ENCODE measurements at places on chromosomes 5 and 9. TPM values are rescaled to one million over a fixed set of nuclear protein-coding genes. Genes with fewer than 3 reads are reported as not detected.

PIGO gene
- 18.0 TPM for total RNA-seq

SPATA31E1 gene
- not detected for total RNA-seq

RFESD gene
- 4.3 TPM for total RNA-seq

ATG10 gene
- total RNA-seq: 5.2 TPM

PTPN3 gene
- 4.2 TPM for total RNA-seq

CATSPER3 gene
- 0.32 TPM for total RNA-seq

SOHLH1 gene
- not detected for total RNA-seq

GLRA1 gene
- not detected for total RNA-seq

TENT4A gene
- total RNA-seq: 24.8 TPM

MRPS2 gene
- 36.7 TPM for total RNA-seq

HTR1A gene
- total RNA-seq: not detected

GRCh38 chr5:175288048-175288621 lies 155.8 kb downstream of the DRD1 start:
- no peaks in the 10 kb centered on the region for H3K27me3 ChIP-seq
- H3K4me1 ChIP-seq: no peaks in the 10 kb centered on the region

DNA sequence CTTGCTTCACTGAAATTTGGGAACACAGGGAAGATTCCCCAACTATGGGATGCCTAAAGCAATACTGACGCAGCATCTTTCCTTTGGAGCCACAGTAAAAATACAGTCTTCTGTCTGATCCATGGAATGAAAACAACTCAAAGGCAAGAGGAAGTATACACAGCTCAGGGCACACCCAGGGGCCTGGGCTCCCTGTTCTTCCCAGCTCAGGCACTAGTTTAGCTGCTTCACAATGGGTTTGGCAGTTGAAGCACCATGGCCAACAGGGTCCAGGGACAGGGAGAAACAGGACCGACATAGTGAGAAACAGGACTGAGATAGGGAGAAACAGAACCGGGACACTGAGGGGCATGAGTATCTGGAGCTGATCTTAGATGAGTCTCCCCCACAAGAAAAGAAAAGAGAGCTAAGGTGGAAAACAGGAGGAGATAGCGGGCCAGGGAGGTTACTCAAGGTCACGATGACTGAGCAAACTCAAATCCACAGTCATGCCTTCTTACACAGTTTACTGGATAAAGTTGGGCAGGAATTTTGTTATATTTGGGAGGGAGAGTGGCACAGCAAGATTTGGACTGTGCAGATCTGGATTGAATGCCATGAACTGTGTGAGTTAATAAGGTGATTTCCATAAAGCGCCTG lies 198.8 kb downstream of the SMARCA2 start:
- H3K27ac ChIP-seq: no peak overlapping the region
- no peaks in the 10 kb centered on the region for H3K36me3 ChIP-seq
- no peaks in the 10 kb centered on the region for H3K27me3 ChIP-seq
- no peaks in the 10 kb centered on the region for H3K4me1 ChIP-seq
- H3K4me3 ChIP-seq: no peak overlapping the region

DNA sequence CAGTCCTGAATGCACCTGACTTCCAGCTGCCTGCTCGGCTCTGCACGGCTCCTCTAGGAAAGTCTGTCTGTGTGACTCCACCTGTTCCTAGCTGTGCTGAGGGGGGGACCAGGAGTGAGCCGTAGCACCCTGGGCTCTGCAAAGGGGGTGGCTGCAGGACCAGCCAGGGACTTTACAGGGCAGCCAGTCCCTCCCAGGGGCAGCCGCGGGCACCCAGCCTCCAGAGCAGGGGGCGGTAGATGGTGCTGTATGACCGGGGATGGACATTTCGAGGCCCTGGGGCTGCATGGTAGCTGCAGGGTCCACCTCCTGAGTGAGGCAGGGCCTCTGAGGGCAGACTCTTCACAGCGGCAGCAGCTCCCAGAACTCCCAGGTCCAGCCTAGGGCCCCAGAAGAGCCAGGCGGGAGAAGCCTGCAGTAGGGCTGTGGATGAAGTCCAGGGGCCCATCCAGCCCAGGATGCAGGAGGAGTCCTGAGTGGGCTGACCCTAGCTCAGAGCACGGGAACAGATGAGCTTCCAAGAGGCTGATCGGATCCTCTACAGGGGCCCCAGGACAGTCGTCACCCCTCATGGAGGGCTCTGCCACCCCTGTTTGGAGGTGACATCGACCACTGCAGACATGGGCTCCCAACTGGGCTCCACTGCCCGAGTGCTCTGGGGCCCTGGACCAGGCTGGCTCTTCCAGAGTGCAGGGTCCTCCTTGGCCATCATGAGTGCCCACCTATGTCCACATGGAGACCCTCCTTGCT lies 105.4 kb downstream of the ZNF354C start:
- peak; percentile 37 for DNase-seq
- no peaks in the 10 kb centered on the region for H3K36me3 ChIP-seq
- no peaks in the 10 kb centered on the region for H3K4me1 ChIP-seq
- H3K4me3 ChIP-seq: no peak overlapping the region

GRCh38 chr5:110179321-110179720 lies 489.6 kb downstream of the MAN2A1 start:
- no peaks in the 10 kb centered on the region for H3K4me1 ChIP-seq
- no peaks in the 10 kb centered on the region for H3K36me3 ChIP-seq
- no peaks in the 10 kb centered on the region for H3K27me3 ChIP-seq
- no peak overlapping the region for H3K27ac ChIP-seq

DNA sequence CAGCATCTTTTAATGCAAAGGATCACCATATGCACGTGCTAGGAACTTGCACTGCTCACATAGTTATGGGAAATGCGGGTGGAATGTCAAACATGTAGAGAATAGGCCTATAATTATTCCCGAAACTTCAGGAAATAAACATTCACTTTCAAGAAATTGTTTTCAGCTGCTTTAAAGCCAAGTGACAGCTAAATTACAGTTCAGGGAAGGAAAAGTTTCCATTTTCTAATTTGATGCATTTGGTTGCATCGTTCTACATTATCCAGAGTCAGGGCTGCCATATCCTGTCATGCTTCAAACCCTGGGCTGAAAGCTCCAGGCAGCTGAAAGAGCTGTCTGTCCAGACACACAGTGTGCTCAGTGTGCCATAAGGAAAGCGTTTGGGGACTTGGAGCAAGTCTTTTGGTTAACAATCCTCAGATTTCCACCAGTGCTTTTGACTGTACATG lies 518.1 kb downstream of the CSNK1G3 start:
- H3K4me3 ChIP-seq: no peak overlapping the region
- H3K4me1 ChIP-seq: no peaks in the 10 kb centered on the region
- no peaks in the 10 kb centered on the region for H3K36me3 ChIP-seq
- H3K27me3 ChIP-seq: no peaks in the 10 kb centered on the region

DNA sequence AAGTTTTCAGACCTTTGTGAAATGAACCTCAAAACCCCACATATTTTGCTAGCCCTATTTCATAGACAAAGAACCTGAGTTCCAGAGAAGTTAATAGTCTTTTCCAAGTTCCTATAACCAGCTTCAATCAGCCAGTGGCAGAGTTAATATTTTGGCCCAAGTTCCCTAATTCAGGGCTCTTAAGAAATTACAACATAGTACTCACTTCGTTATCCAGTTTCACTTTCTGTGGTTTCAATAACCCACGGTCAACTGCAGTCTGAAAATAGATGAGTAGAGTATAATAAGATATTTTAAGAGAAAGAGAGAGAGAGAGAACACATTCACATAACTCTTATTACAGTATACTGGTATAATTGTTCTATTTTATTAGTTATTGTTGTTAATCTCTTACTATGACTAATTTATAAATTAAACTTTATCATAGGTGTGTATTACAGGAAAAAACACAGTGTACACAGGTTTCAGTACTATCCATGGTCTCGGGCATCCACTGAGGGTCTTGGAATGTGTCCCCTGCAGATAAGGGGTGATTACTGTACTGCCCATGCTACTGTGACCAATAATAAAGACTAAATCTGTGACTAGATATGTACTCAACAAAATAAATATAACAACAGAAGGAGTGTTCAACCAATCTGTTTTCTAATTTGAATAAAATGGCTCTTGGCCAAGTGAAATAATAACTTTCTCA lies 9.3 kb upstream of the MYOT start:
- no peaks in the 10 kb centered on the region for H3K4me1 ChIP-seq
- H3K4me3 ChIP-seq: no peak overlapping the region
- no peaks in the 10 kb centered on the region for H3K36me3 ChIP-seq
- peak overlapping the region; percentile 48 for H3K27ac ChIP-seq

DNA sequence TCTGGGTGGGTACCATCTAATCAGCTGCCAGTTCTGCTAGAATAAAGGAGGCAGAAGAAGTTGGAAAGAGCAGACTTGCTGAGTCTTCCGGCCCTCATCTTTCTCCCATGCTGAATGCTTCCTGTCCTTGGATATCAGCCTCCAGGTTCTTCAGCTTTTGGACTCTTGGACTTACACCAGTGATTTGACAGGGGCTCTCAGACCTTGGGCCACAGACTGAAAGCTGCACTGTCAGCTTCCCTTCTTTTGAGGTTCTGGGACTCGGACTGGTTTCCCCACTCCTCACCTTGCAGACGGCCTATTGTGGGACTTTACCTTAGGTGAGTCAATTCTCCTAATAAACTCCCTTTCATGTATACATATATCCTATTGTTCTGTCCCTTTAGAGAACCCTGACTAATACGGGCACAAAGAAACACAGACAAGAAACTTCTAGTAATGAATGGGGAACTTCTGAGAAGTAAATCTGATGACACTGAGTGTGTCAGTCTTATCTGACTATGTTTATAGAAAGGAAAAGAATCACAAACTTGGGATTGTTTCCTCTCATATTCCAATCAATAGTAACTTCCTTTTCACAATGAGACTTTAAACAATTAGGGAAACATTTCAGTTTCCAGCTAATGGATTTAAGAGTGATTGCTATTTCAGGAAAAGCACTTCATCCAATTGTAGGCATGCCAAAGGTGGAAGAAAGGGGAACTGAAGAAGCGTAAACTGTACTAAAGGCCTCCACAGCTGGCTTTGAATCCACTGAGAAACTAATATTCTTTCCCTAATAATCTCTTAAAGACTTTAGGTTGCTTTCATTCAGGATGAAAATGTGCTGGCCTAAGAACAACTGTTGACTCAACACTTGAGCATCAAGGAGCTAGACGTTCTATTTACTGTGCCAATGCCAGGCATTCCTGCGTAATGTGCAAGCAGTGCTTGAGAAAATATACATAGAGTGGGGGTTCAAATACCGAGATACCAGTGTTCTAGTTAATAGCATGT lies 127.9 kb upstream of the PTGER4 start:
- DNase-seq: no peak
- no peaks in the 10 kb centered on the region for H3K36me3 ChIP-seq
- H3K27me3 ChIP-seq: no peaks in the 10 kb centered on the region

GRCh38 chr5:42842921-42843641 lies 31.4 kb upstream of the SELENOP start:
- H3K27ac ChIP-seq: peak overlapping the region; percentile 33
- no peaks in the 10 kb centered on the region for H3K27me3 ChIP-seq
- no peak overlapping the region for H3K4me3 ChIP-seq
- no peak for DNase-seq
- H3K4me1 ChIP-seq: peaks cover 8% of the 10 kb centered on the region

DNA sequence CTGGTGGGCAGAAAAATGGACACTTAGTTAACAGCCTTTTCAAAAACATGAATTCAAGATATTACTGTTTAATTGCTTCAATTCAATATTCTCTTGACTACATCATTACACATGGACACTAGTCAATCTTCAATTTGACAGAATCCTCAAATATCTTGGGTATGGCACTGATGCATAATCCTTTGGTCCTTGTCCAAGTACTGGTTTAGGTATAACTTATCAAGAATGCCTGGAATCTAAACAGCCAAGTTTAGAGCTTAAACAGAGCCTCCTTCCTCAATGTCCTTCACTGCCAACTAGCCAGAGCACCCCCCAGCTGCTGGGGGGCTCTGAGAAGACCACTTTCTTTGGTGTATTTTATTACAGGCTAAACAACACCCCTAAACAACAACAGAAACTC lies 61.6 kb upstream of the ERCC6L2 start:
- DNase-seq: no peak
- H3K4me3 ChIP-seq: no peak overlapping the region
- H3K36me3 ChIP-seq: no peaks in the 10 kb centered on the region
- H3K4me1 ChIP-seq: no peaks in the 10 kb centered on the region
- H3K27ac ChIP-seq: no peak overlapping the region
- no peaks in the 10 kb centered on the region for H3K27me3 ChIP-seq

GRCh38 chr5:146205499-146206202 lies 2.2 kb downstream of the RBM27 start:
- no peaks in the 10 kb centered on the region for H3K27me3 ChIP-seq
- DNase-seq: no peak
- no peak overlapping the region for H3K27ac ChIP-seq
- H3K4me1 ChIP-seq: peaks cover 4% of the 10 kb centered on the region
- H3K4me3 ChIP-seq: no peak overlapping the region

GRCh38 chr9:70428781-70429180 lies 14.3 kb upstream of the KLF9 start:
- no peaks in the 10 kb centered on the region for H3K4me1 ChIP-seq
- no peak for DNase-seq
- no peak overlapping the region for H3K4me3 ChIP-seq
- no peaks in the 10 kb centered on the region for H3K36me3 ChIP-seq
- H3K27me3 ChIP-seq: no peaks in the 10 kb centered on the region

GRCh38 chr5:54224103-54224826 lies 86.1 kb downstream of the ARL15 start:
- no peak overlapping the region for H3K27ac ChIP-seq
- H3K36me3 ChIP-seq: no peaks in the 10 kb centered on the region
- H3K27me3 ChIP-seq: no peaks in the 10 kb centered on the region
- DNase-seq: no peak
- no peaks in the 10 kb centered on the region for H3K4me1 ChIP-seq

DNA sequence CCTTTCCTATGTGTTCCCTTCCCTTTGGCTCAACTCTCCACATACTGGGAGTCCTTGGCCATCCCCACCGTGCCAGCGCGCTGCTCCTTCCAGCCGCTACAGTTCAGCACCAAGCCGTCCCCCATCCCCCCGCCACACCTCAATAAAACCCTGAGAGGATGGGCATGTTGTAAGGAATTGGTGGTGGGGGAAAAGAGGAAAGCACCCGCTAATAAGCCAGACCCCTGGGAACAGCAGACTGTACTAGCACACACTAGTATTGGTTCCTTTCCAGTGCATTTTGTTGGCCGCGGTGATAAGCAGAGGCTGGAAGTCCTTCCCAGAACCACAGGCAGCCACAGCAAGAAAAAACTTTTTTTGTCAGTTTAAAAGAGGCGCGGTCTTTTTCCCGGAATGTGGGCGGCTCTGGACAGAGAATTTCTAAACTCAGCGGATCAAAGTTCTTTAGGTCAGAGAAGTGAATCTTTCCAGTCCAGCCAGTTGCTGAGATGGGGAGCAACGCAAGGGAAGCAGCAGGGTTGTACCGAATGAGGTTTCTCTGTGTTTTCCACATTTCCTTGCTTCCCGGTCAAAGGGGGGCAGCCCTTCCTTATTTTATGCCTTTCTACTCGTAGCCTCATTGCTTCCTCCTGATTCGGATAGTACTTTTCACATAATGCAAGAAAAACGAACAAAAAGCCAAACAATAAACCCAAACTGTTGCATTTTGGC lies 2.1 kb downstream of the CHSY3 start:
- H3K4me1 ChIP-seq: peaks cover 7% of the 10 kb centered on the region
- no peak for DNase-seq
- no peaks in the 10 kb centered on the region for H3K27me3 ChIP-seq
- H3K27ac ChIP-seq: no peak overlapping the region

DNA sequence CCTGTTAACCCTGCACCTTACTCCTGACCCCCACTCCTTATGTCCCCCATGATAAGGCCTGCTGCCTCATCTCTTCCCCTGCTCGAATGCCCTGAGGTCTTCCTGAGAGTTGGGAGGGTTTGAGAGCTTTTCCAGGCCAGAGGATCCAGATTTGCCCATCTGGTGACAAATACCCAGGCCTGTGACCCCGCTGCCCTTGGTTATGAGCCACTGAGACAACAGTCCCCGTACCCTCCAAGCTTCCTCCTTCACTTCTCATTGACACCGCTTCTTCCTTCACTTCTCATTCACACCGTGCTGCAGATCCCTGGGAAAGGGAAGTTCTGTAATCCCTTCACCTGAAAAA lies 593 bp downstream of the GM2A start:
- peak overlapping the region; percentile 70 for H3K4me3 ChIP-seq
- DNase-seq: no peak
- H3K27me3 ChIP-seq: no peaks in the 10 kb centered on the region
- H3K4me1 ChIP-seq: no peaks in the 10 kb centered on the region

Measured in breast epithelium (tissue), 4 donors.